ENCODE measurements at places on chromosomes 3 and 15.
A peak's percentile ranks its signal among the peaks of the same experiment; 100 is the strongest.

DNA sequence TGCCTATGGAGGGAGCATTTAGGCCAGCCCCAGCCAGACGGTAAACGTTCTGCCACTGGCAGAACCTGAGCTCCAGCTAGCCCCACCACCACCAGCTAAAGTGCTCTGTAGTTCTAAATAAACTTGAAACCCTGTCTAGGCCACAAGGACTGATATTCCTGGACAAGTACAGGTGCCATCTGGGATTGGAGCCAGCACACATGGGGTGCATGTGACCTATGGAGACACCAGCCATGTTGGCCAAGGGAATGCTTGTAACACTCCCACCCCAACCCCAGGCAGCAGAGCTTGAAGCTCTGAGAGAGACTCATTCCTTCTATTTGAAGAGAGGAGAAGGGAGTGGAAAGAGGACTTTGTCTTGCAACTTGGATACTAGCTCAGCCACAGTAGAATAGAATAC is 284.5 kb upstream of the DCBLD2 start:
- no peak for DNase-seq

DNA sequence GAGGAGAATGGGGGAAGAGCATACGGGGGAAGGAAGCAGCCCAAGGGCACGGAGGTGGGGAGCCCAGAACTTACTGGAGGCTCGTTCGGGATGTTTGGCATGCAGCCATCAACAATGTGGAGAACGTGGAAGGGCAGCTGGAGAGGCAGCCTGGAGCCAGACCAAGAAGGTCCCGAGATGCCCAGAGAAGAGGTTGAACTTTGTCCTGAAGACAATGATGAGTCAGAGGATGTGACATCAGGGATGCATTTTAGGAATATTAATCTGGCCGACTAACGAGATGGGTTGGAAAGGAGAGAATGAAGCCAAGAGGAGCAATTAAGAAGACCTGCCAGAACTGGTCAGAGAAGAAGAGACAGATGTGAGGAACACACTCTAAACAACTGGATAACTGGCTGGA is 98.2 kb downstream of the SRGAP3 start:
- no peak for DNase-seq

- no peak for DNase-seq
Observed at GRCh38 chr3:43319376-43319775, 33.0 kb downstream of the SNRK start.

GRCh38 chr3:142777927-142778326 is 54.1 kb downstream of the TRPC1 start:
- DNase-seq: no peak

- DNase-seq: no peak
Observed at GRCh38 chr3:131540143-131540542, 37.4 kb upstream of the MRPL3 start.

- DNase-seq: no peak
Observed at GRCh38 chr3:81214631-81215030, 546.8 kb downstream of the GBE1 start.

DNA sequence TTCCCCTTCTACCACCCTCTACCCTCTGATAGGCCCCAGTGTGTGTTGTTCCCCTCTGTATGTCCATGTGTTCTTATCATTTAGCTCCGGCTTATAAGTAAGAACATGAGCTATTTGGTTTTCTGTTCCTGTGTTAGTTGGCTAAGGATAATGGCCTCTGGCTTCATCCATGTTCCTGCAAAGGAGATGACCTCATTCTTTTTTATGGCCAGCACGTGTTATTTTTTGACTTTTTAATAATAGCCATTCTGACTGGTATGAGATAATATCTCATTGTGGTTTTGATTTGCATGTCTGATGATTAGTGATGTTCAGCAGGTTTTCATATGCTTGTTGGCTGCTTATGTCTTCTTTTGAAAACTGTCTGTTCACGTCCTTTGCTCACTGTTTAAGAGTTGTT is 63.1 kb upstream of the NPHP3 start:
- DNase-seq: no peak

DNA sequence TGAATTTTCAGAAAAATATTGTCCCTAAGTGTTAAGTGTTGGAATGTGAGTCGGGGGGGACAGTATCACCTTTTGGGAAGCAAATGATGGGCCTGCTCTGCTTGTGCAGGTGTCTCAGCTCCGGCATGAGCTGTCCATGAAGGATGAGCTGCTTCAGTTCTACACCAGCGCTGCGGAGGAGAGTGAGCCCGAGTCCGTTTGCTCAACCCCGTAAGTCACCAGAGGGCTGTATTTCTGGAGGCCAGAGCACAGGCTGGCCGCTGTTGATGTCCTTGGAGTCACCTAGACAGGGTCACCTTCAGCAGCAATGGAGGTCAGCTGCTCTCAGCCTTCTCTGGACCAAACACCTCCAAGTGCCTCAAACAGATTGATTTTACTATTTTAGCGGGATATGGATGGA is 78.0 kb downstream of the CCK start:
- no peak for DNase-seq

GRCh38 chr3:144380849-144381248 is 409.2 kb downstream of the DIPK2A start:
- no peak for DNase-seq

- no peak for DNase-seq
Observed at GRCh38 chr3:154496978-154497377, 67.0 kb upstream of the GPR149 start.

- no peak for DNase-seq
Observed at GRCh38 chr3:169118666-169119370, 544.7 kb downstream of the MECOM start.

- DNase-seq: peak; percentile 55
Observed at GRCh38 chr15:99450896-99451358, 114.9 kb upstream of the MEF2A start.

- DNase-seq: no peak
Observed at GRCh38 chr3:14460342-14461005, 58.1 kb downstream of the SLC6A6 start.

DNA sequence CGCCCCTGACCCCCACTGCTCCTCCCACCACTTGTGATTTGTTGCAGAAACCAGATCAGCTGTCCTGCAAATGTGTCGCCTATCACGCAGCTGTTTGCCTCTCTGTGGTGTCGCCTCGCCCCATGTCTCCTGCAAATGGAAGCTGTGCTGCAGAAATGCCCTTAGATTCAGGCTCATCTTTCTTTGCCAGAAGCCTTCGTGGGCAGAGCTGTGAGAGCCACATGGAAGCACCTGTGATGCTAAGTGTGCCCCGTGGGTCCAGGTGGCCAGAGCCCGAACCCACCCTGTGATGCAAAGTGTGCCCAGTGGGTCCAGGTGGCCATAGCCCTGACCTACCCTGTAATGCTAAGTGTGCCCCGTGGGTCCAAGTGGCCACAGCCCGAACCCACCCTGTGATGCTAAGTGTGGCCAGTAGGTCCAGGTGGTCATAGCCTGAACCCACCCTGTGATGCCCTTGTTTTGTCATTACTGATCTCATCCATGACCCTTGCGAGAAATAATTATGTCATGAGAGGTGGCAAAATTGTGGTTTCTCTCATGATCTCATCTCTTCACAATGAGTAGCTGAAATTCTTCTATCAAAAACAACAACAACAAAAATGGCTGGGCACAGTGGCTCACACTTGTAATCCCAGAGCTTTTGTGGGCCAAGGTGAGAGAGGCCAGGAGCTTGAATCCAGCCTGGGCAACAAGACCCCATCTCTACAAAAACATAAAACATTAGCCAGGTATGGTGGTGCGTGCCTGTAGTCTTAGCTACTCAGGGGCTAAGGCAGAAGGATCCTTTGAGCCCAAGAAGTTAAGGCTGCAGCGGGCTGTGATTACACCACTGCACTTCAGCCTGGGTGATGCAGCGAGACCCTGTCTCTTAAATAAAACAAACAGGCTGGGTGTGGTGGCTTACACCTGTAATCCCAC is 187.4 kb downstream of the GOLGA6L6 start:
- no peak for DNase-seq

GRCh38 chr15:95162967-95163531 is 931.7 kb downstream of the MCTP2 start:
- no peak for DNase-seq

DNA sequence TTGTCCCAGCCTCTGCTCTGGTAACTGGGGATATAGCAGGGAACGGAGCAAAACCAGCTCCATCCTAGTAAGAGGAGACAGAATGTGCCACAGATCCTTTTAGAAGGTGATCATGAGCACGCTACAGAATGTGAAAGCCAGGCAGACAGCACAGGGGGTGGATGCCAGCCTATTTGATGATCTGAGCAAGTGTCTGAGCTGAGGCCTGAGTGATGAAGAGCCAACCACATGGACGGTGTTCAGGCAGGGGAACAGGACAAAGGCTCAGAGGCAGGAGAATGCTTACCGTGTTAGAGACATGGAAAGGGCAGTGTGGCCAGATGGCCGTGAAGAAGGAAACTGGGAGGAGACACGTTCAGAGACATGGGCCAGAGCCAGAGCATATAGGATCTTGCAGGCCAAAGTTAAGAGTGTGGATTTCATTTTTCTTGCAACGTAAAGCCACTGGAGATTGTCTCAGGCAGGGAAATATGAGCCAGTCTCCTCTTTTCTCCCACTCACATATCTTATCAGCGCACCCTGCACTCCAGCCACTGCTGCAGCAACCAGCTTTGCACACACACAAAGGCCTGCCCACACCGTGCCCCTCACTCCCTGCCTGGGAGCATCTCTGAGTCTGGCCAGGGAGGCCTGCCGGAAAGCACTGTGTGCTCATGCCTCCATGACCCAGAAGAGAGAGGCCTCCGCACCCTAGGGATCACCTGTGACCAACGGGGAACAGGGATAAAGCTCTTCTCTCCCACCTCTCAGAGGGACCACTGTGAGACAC is 20.1 kb downstream of the RAB43 start:
- no peak for DNase-seq

DNA sequence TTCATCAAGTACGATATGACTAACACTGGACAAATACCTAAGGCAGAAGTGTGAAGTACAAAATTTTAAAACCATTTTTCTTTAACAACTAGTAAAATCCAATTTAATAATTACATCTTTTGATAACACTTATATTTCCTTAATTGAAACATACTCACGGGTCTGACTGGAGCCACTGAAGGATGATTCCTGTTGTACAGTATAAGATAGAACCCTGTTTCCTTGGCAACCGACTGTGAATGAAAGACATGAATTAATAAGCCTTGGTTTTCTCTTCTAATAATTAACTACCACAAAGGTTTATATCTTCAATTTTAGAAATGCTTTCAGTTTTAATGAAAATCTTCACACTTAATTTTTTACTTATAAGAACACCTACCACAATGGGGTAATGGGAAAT is 19.4 kb downstream of the DHX36 start:
- DNase-seq: no peak

- DNase-seq: peak; percentile 85
Observed at GRCh38 chr15:75104804-75105557, 81.6 kb downstream of the PPCDC start.

DNA sequence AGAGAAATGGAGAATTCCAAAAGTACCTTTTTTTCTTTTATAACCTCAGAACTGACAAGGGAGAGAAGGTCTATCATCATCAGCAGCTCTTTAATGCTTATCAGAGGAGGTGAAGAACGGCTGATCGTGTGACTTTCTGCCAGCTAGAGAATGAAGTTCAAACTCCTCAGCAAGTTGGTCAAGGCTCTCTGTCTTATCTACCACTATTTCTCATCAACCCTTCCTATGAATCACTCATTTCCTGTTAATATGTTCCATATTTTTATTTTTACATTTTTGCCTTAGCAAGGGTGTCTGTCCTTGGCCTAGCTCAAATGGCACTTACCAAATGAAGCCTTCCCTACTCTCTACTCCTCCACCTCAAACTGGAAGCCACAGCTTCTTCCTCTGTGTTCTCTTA is 73.1 kb upstream of the TSPAN3 start:
- DNase-seq: no peak

DNA sequence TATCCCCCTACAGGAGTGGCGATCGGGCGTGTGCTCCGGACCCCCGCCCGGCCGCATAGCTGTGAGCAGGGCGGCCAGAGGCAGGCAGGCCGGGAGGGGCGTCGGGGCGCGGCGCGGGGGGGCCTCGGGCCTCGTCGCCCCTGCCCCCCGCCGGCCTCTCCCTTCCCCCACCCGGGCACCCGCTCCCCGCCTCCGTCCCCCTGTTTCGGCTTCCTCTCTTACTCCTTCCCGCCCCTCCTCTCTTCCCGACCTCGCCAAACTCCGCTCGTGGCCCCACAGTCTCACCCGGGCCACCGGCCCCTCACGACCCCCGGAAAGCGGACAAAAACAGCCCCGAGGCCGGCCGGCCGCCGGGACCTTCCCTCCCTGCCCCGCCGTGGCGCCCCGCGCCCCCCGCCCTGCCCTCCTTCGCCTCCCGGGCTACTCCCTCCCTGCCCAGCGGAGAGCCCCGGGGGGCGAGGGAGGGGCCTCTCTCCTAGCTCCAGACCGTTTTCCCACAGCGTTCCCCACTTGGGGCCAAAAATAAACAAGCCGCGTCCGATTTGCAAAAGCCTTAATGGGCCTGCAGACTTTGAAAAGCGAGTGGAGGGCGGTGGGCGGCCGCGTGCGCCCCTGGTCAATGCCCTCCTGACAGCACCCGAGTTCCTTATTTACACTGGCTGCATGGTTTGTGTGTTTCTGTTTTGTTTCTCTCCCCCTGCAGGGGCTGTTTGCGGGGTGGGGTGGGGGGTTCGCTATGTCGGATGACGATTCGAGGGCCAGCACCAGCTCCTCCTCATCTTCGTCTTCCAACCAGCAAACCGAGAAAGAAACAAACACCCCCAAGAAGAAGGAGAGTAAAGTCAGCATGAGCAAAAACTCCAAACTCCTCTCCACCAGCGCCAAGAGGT is 1.0 kb downstream of the UBE2E1 start:
- no peak for DNase-seq

DNA sequence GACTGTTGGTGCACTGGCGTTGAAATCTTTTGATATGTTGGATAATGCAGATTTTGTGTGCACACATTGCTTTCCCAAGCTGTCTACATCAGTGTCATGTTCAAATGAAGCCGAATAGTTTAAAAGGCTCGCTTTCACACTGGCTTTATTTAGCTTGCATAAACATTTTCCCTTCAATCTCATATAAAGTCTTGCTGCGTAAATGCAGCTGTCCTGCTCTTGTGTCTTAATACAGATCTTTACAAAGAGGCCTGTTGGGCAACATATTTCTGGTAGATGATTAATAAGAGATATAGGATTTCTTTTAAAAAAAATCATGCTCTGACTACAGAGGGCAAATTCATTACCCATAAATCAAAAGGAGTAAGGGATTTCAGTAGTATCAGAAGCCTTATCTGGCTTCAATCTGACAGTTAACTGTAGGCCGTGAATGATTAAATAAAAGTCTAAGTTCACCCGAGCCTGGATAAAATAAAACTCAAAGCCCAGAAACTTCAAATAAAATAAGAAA is 937.2 kb downstream of the FHIT start:
- no peak for DNase-seq

- DNase-seq: no peak
Observed at GRCh38 chr3:111902534-111902933, 43.5 kb downstream of the PHLDB2 start.

GRCh38 chr3:117417411-117417810 is 707.8 kb downstream of the TUSC7 start:
- DNase-seq: no peak
